AG09309 (cell line): ENCODE measurements at places on chromosomes 5 and 9.

DNA sequence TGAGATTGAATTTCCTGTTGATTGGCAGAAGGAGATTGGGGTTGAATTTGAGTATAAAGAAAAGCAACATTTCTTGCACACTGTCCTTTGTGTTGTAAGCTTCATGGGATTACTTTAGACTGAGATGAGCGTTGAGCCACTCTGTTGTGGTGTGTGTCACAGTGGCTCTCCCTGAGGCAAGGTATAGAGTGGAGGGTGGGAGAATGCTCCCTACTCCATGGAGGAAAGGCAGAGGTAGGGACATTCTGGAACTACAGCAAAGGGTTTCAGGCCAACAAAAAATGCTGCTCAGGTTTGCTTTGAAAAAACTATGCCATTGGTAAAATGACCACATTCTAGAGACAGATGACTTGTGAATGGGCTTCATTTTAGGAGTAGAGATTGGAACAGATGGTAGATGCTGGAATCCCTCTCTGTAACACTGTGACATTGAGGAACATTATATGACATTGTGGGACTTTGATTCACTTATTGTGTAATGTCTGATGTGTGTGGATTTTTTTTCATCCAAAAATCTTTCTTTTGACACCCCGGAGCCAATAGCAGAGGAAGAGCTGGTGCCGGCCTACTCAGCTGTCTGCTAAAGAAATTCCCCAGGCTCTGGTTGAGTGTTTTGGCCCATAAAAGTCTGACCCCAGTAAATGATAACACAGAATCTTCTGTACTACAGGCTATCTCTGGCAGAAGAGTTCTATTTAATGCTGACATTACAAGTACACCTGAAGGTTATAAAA is 6.2 kb upstream of the CEP120 start:
- no peak for DNase-seq

DNA sequence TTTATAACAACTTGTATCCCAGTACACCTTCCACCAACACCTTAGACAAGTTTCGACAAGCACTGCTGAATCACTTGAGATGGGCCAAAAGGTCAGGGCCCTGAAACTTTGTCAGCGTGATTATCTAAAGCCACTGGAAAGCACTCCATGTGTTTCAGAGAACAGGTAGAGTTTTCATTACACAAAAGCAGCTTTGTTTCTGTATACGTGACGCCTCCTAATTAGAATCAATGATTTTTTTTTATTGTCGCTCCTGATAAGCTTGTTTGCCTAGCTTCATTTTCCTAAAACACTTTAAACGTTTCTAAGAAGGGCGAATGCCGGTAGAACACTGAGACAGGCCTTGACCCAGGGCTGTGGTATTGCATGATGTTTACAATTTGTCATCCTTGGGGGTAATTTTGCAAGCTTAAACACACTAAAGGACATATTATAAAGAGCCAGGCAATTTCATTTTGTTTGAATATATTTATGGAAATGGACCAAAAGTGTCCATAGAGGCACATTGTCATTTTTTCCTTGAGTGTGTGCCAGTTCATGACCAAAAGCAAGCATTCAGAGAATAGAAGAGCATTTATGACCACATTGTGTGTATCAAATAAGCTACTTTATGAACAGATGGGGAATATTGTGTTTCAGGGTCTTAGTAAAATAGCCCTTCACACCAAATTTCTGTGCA is 193.6 kb downstream of the GLIS3 start:
- no peak for DNase-seq

GRCh38 chr9:36818965-36819870 is 214.8 kb downstream of the PAX5 start:
- no peak for DNase-seq

- no peak for DNase-seq
These were observed 143.4 kb upstream of the OTULINL start for GRCh38 chr5:14438195-14438606.

DNA sequence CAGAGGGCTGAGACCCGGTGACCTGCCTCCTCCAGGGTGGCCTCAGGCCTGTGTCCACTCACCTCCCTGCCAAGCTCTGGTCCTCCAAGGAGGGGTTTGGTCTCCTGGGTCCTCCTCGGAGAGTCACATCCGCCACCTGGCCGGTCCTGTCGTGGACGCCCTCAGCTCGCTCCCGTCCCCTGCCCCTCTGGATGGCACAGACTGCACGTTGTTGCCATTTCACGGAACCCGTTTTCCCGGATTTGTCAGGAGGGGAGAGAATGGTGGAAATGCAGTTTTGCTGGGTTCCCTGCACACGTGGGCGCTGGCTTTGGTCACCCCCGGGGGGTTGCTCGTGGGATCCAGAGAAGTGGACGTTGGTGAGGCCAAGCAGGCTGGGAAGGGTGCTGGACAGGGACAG is 62.7 kb downstream of the RXRA start:
- DNase-seq: no peak

- DNase-seq: no peak
These were observed 3.1 kb upstream of the STC2 start for GRCh38 chr5:173331287-173331686.

DNA sequence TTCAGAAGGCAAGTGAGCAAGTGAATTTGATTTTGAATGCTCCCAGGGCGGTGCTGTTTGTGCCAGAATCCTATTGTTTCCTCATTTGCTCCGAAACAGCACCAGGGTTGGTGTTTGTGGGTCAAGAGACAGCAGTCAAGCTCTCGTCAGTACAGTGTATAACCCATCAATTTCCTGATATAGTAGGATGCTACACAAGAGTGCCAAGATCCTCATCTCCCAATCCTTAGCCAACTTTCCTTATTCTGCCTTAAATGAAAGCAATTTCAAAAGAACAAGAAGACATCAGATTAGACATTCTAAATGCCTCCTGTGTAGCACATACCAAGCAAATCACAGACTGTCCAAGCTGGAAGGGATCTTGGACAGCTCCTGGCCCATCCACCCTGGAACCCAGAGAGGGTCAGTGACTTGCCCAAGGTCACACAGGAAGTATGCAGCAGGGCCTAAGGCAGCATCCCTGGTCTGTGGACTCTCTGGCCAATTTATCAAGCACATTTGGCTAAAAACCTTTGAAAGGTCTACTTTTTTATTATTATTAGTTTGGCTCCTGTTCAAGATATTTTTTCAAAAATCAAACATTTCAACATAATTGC is 4.5 kb downstream of the WHRN start:
- no peak for DNase-seq

DNA sequence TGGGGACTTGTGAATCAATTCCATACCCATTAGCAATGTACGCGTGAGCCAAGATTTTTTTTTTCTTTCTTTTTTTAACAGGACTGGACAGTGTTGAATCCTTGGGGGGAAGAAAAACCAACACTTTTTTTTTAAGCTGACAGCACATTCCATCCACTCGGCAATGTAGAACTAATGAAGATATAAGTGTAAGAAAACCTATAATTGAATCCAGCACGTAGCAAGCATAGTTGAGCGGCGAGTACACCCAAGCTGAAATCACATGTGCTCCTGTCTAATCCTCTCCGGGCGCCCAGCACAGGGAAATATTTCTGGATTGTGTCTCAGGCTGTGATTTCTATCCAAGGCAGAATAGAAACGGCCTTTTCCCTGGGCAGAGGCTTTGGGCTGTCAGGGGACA is 118.2 kb downstream of the BOD1 start:
- DNase-seq: peak; percentile 59

DNA sequence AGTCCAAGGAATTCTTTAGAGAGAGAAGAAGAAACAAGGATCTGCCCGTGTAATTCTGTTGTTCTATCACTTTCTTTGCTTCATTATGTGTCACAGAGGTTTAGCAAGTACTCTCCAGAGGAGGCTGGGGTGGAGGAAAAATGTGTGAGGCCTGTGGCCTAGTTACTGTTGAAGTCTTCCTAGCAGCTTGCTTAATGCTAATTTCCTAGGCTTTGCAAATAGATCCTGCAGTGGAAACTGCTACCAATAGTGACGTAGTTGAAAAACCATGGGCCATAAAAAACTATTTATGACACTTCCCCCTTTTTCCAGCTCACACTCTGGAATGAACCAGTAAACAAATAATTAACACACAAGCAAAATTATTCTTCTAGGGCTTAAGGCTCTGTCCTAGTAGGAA is 27.0 kb upstream of the C9orf72 start:
- no peak for DNase-seq

- no peak for DNase-seq
These were observed 305.4 kb upstream of the MSX2 start for GRCh38 chr5:174418809-174419539.

DNA sequence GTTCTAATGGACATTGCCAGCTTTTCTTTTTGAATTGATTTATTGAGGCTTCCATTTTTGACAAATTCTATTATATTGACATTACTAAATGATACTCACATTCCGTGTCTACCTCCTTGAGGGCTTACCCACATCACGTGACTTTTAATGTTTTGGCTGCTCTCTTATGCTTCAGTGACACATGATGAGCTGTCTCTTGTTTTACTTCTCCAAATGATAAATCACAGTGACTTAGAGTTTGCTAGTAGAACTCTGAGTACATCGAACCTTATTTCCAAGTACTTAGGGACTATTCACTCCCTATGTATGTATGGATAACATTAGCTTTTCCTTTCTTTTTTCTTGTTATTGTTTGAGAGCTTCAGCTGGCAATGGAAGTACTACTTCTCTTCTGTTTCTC is 169.8 kb upstream of the KCNN2 start:
- peak; percentile 3 for DNase-seq

DNA sequence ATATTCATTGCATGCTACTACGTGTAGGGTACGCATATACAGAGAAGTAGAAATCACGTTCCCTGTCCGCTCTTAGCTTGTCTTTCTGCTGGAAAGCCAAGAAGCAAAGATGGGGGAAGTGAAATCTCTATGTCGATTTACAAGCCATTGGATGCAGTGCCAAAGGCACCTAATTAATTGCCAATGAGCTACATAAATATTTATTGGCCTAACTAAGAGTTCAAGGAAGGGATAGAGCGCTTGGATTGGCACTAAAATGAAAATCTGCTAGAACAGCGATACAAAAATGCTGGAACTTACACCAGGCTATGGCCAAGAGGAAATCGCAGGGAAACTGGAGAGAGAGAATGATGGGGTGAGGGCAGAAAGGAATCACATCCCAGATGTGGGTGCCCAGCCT is 10.8 kb downstream of the SMIM23 start:
- no peak for DNase-seq

GRCh38 chr9:34662526-34663302 is at the start of gene CCL27:
CCL27 (minus strand) TSS chr9:34662657; CDS start chr9:34662633, 24 bp downstream.
- DNase-seq: no peak

GRCh38 chr5:1164696-1165630 is 36.4 kb upstream of the SLC6A19 start:
- no peak for DNase-seq

- DNase-seq: no peak
These were observed 51.0 kb downstream of the SLC1A1 start for GRCh38 chr9:4541281-4541680.

- DNase-seq: no peak
These were observed 221.4 kb downstream of the EFNA5 start for GRCh38 chr5:107449369-107449768.

DNA sequence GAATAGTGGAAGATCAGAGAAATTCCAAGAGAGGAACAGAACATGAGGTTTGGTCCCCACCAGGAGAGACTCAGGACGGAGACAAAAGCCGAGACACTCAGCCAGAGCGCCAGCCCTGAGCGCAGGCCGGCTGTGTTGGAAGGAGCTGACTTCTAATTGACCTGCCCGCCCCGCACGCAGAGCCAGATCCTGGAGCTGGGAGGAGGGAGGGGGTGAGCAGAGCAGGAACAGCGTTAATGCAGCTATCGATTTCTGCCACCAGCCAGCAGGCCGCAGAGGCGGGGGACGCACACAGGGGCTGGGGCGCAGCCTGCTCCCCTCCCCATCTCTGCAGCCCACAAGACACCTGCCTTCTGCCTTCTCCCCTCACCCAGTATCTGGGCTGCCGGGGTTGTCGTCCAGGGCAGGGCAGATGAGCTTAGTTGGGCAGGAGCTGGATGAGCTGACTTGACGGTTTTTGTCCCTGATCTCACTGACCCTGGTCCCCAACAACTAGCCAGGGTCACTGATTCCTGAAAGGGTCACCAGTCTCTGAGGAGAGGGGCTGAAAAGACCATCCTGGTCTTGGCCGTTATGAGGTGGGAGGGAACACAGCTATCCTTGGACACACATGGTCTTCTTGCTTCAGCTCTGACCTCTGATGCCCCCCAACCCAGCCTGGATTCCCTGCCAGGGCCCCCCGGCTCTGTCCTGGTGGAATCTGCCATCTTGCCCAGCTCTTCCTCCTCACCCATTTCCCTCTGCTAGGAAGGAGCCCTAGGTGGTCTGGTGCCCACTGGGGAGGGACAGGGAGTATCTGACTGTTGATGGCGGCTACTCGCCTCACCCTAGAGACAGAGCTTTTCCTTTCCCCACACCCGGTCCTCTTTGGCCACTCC is 29.8 kb downstream of the CXXC5 start:
- DNase-seq: no peak

- no peak for DNase-seq
These were observed 5.3 kb downstream of the NR2F1-AS1 start for GRCh38 chr5:93575461-93576414.

GRCh38 chr5:99169309-99169708 is 240.5 kb upstream of the CHD1 start:
- DNase-seq: no peak

DNA sequence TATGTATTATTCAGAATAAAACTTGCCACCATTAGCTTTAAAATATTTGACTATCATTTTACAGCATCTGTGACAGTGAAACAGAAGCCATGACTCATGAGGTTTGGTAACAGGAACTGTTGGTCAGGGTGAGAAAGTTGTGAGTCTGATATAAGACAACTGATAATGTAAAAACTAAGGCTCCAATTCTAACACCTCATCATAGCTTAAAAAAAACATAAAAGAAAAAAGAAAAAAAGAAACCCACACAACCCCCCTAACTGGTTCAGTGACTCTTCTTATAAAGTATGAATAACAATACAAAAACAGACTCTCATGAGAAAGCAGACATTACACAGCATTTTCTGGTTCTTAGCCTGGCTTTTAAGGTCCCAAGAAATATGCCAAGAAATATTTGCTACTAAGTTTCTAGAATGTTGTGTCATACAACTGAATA is 85.8 kb downstream of the MRPS27 start:
- DNase-seq: no peak

DNA sequence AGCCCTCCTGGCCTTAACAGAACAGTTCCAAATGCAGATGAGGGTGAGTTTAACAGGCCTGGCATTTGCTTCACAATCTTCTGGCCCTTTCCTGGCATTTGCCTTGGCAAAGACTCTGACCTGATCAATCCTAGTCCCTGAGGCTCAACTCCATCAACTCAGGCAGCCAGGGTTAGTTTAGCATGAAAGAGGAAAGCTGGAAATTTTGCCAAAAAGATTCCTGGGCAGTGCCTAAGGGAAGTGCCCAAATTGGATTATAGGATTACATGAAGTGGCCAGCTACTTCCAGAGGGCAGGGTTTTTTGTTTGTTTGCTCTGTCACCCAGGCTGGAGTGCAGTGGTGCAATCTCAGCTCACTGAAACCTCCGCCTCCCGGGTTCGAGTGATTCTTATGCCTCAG is 36.8 kb downstream of the PCDHAC2 start:
- DNase-seq: no peak

DNA sequence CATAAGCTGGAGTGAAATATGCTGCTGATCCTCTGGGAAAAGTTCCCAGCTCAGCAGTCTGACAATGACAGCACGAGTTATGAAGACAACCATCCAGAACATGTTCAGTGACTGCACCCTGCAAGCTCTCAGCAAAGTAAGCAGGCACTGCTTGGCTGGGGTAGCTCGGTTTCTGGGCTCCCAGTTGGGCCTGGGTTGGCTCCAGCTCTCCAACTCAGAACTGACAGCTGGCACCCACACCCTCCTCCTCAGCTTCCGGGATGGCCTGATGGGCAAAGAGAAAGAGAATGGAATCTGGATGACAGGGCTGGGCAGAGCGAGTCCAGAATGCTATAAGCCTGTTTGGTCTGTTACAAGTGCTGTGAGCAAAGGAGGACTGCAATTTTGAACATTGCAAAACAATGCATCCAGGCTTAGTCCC is 185.0 kb downstream of the CSNK1G3 start:
- DNase-seq: no peak
